ENCODE measurements at places on chromosomes 11 and 22.

- DNase-seq = no peak
These were observed 47.0 kb upstream of the TIMP3 start for GRCh38 chr22:32754413-32755041.

DNA sequence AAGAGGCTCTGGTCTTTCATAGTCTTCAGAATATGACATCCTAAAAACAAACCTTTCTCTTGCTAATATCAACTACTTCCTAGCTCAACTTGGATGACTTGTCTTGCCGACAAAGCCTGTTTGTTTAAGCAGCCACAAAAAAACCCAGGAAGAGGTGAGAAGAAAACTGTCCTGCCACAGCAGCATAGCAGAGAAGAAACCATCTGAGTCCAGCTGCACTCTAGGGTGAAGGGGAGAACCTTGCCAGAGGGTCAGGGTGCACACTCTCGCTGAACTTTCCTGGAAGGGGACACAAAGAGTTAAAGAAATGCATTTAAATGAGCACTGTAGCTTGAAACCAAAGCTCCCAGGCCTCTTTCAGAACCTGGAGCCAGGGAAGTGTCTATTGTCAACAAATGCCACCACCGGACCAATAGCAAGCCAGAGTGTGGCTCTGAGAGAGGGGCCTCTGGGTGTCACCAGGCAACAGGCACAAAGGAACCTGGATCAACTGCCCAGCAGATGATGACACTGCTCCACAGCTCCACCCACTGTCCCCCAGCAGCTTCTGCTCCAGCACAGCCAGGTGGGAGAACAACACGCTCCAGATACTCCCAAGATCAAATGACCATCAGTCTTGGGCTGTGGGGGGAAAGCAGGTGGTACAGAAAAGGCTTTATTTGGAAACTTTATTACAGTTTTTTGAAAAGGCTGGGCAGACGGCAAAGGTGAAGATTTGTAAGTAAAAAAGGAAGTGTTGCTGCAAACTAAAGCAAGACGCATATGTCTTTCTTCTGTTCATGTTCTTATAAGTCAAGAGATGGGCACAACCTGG is 105.7 kb downstream of the RASSF10 start:
- DNase-seq = no peak

DNA sequence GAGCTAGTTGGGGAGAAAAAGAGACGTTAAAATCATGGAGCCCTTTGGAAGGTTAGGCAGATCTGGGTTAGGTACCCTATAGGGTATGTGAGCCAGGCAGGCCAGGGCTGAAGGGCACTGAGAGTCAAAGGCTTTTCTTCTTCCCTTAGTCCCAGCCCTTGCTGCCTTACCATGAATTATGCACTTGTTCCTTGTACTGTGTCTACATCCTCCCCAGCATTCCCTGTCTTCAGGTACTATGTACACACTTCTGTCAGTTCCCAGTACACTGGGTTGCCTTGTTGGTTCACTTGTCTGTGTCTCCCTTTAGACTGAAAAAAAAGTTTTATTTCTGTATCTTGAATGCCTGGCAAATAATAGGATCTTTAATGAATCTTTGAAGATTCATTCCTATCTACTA is 16.9 kb downstream of the RNF185 start:
- DNase-seq = no peak

DNA sequence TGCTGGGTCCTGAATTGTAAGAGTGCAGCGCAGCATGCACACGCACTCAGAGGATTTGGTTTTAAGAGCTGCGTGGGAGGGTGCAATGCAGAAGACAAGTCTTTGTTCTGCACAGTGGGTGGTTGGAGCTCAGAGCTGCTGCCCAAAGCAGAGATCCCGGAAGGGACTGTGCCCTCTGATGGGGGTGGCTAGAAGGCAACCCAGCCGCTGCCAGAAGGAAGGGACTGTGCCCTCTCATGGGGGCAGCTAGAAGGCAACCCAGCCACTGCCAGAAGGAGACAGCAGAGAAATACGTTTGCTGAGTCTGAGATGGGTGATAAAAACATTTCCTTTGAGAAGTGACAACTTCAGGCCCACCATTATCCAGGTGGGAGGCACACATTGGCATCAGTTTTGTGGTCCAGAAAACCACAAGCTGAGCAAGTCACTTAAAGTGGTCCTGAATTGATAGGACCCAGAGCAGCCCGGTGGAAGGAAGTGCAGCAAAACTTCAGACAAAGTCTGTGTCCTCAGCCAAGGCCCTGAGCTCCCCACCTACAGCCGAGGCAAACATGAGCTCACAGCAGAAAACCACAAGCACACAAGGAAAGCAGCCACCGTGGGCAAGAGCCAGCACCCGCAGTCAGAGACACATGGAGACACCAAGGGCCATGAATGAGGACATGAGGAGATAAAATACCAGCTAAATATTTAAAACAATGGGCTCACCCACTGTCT is 4.3 kb downstream of the KRTAP5-6 start:
- no peak for DNase-seq

DNA sequence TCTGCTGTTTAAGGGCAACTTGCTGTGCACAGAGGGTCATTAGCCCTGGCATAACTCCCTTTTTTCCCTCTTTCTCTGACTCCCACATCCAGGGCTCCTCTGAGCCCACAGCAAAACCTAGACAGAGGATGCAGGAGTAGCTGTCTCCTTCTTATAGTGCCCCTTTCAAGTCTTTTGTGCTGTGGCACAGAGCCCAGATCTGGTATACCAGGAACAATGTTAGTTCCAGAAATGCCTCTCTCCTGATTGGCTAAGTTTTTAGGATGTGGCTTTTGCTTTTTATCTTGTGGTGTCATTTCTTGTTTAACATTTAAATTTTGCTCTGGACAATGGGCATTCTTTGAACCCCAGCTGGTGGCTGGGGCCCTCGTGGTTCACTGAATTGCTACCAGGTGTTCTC is 25.6 kb upstream of the RRM1 start:
- DNase-seq = no peak

GRCh38 chr22:46286006-46286405 is 10.7 kb upstream of the GTSE1 start:
- DNase-seq = no peak

DNA sequence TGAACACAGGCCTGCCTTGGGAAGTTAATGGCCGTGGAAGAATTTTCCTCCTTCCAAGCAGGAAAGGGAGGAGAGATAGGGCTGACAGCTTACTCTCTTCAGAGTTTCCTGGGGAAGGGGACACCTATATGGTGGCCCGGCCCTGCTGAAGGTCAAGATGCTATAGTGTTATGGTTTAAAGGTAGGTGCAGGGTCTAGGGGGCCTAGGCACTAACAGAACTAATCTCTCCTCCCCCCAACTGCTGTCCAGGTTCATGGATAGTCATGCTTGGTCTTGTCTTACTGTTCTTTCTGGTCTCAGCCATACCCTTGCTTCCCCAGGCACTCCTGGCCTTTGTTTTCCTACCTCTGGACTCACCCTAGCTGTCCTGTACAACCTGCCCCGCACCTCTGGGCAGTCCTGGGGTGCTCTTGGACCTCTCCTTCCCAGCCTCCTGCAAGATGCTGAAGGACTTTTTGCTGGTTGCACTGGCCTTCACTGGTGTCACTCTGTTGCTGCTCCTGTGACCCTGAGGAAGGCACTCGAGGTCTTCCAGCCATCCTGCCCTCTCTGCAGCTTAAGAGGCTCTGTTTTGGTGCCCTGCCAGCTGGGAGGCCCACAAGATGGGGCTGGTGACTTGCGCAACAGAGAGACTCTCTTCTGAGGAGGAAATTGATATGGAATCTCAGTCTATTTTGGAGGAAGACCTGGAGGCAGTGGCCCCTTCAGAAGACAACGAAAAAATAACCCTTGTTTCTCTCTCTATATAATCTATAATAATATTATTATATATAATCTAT is 17.9 kb downstream of the SEC14L3 start:
- DNase-seq = no peak

- peak; percentile 31 for DNase-seq
These were observed 44.7 kb downstream of the ABTB2 start for GRCh38 chr11:34313099-34313517.

DNA sequence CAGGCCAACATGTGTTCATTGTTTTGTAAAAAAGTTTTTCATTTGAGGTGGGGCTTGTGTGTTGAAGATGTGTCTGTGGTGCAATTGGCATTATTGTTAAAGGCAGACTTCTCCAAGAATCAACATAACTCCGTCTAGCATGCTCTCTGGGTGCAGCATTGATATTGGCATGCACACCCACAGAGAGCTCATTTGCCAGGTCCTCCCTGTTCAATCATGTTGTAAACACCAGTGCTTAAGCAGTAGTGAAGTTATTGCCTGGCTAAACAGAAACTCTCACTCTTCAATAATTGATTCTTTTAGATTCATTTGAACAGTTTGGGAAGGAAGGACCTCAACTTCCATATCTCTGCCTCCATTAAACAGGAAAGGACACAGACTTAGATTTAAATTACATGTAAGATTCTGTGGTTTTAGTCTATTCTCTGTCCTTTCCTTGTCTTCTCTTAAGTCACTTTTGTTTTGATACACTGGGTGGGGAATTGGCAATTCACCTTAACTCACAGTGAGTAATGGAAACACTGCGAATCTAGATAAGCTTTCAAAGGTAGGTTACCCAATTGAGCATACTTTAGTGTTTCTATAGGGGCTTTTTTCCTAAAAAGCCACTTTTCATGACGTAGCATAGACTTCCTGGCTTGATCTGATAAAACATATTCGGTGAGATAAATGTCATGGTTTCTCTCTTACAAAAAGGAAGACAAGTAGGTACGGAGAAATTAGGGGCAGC is 30.8 kb upstream of the EXPH5 start:
- no peak for DNase-seq

DNA sequence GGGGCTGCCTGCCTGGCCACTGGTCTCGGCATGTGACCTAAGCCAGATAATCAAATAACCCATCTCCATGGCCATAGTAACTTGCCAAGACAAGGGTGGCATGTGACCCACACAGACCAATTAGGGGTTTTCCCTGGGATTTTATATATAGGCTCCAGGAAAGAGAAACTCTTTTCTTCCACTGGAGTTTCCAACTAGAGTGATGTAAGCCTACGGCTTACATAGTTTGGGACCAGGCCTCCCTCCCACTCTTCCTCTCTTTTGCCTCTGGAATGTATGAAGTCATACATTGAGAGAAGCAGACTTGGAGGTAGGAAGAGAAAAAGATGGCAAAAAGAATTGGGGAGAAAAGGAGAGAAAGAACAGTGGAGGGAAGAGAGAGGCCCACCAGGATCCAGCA is 84.6 kb upstream of the LDLRAD3 start:
- DNase-seq = no peak

- DNase-seq = no peak
These were observed 21.7 kb upstream of the PRDM10 start for GRCh38 chr11:130024361-130024760.

GRCh38 chr11:117869604-117870003 is 6.9 kb downstream of the FXYD6 start:
- DNase-seq = no peak

- DNase-seq = no peak
These were observed 11.3 kb downstream of the OSBP2 start for GRCh38 chr22:30705710-30706651.

Measured in GM12891 (cell line).